ENCODE measurements at places on chromosomes 6 and 20.

GRCh38 chr6:20483887-20484497 lies 50.3 kb upstream of the CDKAL1 start:
- no peak for DNase-seq

- DNase-seq = no peak
Observed at GRCh38 chr6:77133031-77133430, 330.3 kb downstream of the HTR1B start.

DNA sequence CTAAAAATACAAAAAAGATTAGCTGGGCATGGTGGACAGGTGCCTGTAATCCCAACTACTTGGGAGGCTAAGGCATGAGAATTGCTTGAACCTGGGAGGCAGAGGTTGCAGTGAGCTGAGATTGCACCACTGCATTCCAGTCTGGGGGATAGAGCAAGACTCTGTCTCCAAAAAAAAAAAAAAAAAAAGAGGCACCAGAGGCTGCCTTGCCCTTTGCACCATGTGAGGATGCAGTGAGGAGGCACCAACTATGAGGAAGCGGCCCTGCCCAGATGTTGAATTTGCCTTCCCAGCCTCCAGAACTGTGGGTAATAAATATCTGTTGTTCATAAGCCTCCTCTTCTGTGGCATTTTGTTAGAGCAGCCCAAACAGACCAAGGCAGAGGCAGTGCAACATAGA lies 54.4 kb downstream of the ALDH5A1 start:
- DNase-seq = no peak

DNA sequence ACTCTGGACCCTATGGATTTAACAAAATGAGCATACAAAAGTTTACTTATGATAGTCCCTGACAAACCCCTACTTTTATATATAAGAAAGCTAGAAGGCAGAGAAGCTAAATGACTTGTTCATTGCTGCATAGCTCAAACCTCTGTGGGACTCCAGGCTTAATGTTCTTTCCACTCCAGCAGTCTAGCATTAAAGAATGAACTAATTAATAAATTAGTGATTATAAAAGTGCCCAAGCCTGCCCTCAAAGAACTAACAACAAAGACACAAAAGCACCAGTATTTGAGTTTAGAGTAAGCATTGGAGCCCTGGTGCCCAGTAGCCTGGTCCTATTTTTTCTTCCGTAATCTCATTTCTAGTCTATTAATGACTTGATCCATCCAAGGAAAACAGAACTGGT lies 59.9 kb downstream of the LAMA4 start:
- no peak for DNase-seq

DNA sequence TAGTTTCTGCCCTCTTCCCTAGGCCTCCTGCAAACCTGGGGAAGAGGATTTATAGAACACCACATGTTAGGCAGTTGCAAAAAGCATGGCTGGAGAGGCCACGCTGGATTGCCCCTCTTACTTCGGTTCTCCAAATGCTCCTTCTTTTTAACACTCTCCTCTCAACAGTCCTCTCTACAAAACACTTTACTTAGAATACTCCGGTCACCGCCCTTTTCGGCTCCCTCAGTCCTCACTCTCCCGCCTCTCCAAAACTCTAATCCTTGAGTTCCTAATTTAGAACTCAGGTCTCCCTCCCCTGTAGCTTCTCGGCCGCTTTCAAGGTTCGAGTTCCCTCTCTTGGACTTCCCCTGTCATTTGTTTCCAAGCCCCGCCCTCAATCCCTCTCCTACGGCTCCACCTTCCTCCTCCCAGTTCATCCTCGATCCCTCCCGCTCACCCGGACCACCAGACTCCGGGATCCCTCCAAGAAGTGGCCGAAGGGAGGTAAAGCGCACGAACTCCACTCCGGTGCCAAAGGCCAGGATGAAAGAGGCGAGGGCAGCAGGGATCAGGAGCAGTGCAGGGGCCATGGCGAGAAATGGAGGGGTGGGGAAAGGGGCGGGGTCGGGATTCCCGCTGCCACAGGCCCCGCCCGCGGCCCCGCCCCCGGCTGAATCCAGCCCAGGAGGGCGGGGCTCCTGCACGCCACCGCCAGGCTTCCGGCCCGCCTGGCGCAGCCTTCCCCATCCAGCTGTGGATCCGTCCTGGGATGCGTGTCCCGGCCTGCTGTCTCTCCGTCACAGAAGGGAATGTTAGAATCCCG lies at the start of gene NRM:
Gene NRM, minus strand, starts transcription at position 582 of the 805 bp plus-strand sequence. Its CDS starts 10 bp downstream, at position 572.
- DNase-seq = peak; percentile 85

DNA sequence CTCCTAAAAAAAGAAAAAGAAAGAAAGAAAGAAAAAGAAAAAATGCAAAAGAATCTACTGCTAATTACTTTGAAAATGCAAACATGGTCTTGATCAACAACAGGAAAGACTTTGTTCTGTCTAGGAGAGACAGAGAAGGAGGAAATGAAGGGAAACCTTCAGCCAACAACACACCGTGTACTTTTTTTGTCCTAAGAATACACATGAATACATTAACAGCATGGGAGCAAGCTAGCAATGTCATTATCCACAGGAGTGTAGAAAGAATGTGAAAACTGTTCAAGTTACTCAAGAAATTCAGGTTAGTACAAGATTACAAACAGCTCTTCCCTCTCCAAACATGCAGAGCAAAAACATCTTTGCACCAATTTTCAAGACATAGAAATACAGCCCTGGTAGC lies 326.3 kb downstream of the UBE3D start:
- no peak for DNase-seq

DNA sequence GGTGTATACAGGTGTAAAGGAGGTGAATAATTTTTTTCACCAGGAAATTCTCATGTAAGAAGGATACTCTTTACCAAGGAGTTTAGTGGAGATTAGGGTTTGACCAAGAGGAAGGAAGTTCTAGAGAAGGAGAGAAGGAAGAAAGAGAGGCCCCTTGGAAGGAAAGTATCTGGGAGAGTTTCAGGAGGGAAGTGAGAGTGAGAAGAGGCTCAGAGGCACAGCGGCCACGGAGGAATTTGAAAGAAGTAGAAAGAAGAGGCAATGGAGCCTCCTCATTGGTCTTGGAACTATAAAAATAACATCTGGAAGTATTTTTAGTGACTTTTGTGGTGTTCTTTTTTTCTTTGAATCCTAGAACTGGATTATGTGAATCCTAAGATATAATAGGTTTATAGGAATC lies 50.8 kb upstream of the MCUR1 start:
- no peak for DNase-seq

- DNase-seq = no peak
Observed at GRCh38 chr20:15561707-15562404, 1011.4 kb downstream of the KIF16B start.

DNA sequence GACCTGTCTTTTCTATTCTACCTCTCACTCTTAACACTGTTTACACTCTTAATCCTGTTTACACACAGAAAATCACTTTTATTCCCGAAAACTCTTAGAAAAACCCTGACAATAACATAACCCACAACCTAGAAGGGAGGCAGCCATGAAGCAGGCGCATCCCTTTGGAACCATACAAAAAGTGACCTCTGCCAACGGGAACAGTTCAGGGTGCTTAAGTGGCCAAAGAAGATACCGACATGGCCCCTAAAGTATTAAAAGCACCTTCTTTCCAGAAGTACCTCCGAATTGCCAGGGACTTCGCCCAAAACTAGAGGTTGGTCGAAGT lies 490 bp downstream of the MMUT start:
- no peak for DNase-seq

GRCh38 chr6:53805725-53806124 lies 10.9 kb downstream of the LRRC1 start:
- no peak for DNase-seq

DNA sequence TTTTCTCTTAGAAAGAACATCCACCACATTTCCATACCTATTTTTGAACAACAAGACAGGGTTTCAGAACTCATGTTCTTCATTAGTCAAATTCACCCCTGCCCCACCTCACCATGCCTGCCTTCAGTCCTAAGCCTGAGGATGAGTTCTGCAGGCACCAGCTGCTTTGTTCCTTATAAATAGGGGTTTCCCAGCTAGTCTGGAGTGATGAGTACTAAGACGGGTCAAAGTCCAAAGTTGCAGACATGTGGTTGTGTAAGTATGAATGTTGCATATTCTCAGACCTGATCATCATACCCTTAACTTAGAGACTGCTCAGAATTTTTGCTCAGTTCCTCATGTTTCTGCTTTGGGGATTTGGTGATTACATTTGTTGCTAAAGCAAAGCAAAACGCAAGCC lies 257.7 kb upstream of the CDYL start:
- peak; percentile 21 for DNase-seq

- no peak for DNase-seq
Observed at GRCh38 chr6:119760046-119760445, 410.5 kb upstream of the MAN1A1 start.

- DNase-seq = no peak
Observed at GRCh38 chr20:63706027-63706695, 1.6 kb downstream of the ARFRP1 start.
